Mesenchymal stem cell (in vitro differentiated cells and primary cell): ENCODE measurements at places on chromosomes 13 and 19.

DNA sequence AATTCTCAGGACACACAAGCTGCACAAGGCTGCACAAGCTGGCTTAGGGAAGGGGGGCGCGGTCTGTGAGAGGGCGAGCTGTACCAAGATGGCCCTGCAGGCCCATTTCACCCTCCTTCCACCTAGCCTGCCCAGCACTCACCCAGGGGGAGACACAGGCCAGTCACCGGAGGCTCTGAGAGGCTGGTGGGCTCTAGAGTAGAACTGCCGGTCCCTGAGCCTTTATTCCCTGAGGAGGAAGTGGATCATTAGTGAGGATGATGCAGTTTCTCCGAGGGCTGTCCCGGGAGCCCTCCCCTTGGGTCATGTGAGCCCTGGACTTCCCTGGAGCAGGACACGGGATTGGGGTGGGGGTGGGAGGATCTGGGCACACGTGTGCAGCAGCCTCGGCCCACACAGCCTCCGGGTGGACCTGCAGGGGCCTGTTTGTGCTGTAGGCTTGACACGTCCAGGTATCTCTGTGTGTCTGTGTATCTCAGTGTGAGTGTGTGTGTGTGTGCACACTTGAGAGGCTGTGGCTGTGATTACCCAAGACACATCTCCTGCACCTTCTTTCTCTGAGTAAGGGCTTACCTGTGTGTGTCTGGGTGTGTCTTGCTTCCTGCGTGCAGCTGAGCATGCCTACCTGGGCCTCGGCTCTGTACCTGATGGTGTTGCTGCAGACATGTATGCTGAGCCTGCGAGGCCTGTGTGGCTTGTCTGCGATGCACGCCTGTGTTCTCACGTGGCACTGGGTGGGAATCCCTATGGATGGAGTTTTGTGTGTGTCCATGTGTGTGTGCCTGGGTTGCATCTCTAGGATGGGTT, at the start of gene ACP5:
Gene ACP5 (minus strand): TSS at position 195 of the 807 bp plus-strand sequence. CDS start 328 bp downstream, outside the sequence.
- DNase-seq = peak; percentile 37

DNA sequence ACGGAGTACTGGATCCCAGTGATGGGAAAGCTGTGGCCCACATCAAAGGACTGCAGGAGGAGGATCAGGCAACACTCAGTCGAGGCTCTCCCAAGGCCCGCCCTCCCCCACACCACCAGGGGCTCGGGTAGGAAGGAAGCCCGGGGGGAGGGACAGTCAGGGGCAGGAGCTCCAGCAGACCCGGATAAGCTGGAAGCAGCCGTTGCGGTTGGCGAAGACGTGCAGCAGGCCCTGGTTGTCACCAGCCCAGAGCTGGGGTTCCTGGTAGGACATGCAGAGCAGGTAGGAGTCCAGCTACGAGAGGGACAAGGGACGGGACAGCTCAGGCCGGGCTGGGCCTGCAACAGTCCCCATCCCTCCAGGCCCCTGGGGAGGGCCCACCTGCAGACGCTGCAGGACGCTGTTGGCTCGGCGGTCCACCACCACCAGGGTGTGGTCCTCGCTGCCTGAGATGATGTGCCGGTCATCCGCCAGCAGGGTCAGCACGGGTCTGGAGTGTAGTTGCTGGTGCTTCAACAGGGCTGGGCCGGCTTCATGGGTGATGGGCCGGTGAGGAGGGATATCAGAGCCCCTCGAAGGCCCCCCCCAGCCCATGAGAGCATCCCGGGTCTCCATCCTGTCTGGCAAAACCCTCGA, 1.9 kb downstream of the GNG14 start:
- no peak for DNase-seq

- DNase-seq = no peak
Observed at GRCh38 chr13:56907766-56908165, 233.0 kb upstream of the PRR20A start.

DNA sequence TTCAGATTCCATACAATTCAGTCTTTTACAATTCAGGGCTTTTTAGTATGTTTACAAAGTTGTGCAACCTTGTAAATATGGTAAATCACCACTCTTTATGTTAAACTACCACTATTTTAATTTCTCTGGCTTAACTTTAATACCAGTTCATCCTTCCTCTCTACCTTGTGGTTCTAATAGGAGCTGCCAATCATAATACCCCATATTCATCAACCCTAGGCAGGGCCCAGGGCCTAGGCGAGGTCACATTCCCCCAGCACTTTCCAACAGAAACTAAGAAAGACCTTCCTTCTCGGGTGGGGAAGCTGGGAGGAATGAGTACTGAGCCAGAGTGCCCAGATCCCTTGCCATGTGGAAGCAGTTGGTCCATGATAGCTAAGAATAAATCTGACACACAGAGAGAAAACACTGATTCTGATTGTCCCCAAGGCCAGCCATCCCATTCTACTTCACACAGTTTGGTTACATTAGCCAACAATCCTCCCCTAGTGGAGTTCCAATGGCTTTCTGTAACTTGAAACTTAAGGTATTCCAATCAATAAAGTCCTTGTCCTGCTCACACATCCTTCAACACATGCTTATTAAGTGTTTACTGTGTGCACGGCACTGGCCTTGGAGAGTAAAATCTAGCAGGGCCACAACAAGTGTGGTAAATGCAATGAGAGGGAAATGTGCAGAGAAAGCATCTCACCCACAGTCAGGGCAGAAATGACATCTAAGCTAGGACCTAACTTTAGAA, 76.8 kb downstream of the NUFIP1 start:
- DNase-seq = no peak

DNA sequence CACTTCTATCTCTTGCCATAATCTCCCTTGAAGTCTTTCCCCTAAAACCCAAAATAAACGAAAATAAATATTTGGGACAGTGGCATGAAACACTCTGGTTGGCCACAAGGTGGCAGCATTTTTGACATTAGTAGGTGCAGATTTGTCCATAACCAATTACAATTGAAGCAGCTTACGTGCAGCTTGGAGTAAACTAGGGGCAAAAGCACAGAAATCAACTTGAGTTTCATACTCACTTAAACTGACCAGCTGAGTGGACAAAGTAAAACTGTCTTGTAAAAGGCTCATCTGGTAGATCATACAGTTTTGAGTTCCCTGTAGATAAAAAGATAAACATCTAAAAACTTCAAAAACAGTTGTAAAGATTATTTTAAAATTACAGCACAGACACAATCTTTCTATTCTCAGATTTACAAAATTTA, 18.8 kb downstream of the PDCD5 start:
- DNase-seq = peak; percentile 70

DNA sequence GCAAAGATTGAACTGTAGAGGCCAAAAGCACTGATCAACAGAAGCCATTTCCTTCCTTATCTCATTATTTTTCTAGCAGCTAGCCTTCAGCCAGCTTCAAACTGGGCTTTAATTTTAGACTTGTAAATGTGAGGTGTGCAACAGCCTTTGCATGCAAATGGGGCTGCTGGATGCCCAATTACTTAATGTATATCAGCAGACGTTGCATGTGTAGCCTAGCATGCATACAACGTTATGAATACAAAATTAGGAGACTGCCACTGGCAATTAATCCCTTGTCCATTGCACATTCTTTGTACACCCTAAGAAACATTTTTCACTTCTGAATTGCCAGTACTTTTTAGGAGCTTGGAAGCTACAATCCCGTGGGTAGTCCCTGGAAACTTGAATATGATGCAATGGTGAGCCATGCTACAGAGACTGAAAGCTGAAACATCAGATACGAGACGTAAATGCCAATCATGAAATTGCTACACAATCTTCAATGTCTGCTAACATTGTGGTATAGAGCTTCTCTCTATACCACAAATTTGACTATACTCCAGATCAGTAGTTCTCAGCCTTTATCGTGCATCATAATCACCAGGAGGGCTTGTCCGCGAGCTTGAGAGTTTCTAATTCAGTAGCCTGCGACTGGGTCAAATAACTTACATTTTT, 20.2 kb downstream of the EPSTI1 start:
- peak; percentile 27 for DNase-seq

- peak; percentile 18 for DNase-seq
Observed at GRCh38 chr19:39599116-39599515, 3.2 kb upstream of the LGALS13 start.

- DNase-seq = peak; percentile 30
Observed at GRCh38 chr13:28392428-28392827, 102.5 kb downstream of the FLT1 start.

GRCh38 chr19:46296722-46297461, at the start of gene HIF3A:
TSS of gene HIF3A (plus strand) at chr19:46297042. CDS start at chr19:46297077, 35 bp downstream.
- peak; percentile 91 for DNase-seq

DNA sequence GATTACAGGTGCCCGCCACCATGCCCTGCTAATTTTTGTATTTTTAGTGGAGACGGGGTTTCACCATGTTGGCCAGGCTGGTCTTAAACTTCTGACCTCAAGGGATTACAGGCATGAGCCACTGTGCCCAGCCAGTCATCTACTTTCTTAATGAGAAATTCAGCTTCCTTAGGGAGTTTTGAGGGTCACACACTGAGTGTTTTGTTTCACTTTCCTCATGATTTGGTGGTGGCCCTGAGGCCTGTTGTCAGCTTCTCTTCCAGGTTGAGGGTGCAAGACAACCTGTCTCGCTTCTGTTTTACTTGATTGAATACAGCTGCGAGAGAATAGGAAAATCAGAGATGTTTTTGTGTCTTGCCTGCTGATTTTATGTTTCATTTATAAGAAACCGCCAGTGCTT, 9.9 kb downstream of the FRY start:
- no peak for DNase-seq

DNA sequence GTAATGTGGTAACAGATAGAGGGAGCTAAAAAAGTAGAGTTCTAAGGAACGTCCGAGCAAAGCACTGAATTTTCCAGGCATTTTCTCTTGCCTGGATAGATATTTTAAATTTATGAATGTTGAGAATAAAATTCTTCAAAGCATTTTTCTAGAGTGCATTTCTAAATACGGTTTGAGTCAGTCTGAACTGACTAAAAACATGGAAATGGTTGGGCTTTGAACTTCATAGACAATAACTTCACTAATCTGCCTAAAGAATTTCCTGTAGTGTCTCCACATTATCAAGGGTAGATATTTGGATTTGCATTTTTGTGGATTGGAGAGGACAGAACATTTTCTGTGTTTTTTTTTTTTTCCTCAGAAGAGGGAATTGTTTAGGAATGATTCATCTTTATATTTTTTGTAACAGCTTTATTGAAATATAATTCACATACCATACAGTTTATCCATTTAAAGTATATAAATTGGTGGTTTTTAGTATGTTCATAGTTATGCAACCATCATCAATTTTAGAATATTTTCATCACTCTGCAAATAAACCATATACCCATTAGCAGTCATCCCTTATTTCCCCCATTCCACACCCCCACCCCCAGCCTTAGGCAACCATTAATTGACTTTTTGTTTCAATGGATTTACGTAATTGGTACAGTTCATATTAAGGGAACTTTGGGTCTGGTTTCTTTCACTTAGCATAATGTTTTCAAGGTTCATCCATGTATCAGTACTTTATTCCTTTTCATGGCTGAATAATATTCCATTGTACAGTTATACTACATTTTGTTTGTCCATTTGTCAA, 20.7 kb downstream of the GARRE1 start:
- peak; percentile 79 for DNase-seq

GRCh38 chr19:29682236-29682895, 17.1 kb downstream of the PLEKHF1 start:
- DNase-seq = no peak

DNA sequence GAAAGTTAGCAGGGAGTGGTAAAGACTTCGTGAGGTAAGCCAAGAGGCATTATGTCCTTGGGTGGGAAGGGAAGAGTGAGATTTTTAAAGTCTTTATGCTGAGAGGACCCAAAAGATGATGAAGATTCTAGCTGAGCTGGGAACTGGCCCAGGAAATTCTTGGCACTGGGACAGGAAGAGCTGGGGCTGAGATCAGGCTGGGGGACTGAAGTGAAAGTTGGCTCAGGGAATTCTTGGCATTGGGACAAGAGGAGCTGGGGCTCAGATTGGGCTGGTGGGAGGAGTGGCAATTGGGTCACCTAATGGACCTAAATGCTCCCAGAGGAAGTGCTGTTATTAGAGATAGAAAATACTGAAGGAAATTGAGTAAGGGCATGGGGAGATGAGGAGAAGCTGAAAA, 8.8 kb downstream of the SCEL start:
- peak; percentile 16 for DNase-seq

DNA sequence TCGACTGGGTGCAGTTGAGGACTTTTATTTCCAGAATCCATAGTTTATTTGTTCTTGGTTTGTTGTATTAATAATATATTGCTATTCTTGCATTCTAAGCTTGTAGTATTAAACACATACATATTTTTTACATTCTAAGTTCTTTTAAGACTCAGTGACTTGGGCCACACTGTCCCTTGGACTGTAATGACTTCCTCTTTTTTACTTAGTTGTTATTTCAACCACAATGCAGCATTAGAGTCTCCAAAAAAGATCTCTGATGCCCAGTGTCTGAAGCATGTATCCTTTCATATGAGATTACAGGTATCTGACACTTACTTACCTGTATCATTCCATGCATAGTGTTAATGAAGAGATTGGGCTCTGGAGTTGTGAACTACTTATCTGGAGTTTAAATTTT, 864.9 kb upstream of the PCDH20 start:
- DNase-seq = no peak

GRCh38 chr13:113853518-113854237, 10.2 kb downstream of the GAS6 start:
- DNase-seq = peak; percentile 51

GRCh38 chr13:60369242-60369641, 27.8 kb upstream of the TDRD3 start:
- DNase-seq = peak; percentile 9

GRCh38 chr13:114035583-114036531, 62.0 kb upstream of the C13orf46 start:
- DNase-seq = no peak

GRCh38 chr19:56964410-56964920, 123.9 kb upstream of the PEG3 start:
- DNase-seq = no peak

DNA sequence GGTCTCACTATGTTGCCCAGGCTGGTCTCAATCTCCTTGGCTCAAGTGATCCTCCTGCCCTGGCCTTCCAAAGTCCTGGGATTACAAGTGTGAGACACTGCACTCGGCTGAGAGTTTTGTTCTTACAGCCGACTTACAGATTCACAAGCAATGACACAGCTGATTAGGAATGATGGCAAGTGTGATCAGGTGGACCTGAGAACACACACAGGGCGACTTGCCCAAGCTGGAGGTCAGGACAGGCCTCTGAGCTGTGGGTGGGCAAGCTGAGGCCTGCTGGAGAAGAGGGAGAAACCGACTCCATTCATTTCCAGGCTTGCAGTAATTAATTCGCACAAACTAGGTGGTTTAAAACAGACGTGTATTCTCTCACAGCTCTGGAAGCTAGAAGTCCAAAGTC, 8.1 kb upstream of the ATG4D start:
- DNase-seq = peak; percentile 37

DNA sequence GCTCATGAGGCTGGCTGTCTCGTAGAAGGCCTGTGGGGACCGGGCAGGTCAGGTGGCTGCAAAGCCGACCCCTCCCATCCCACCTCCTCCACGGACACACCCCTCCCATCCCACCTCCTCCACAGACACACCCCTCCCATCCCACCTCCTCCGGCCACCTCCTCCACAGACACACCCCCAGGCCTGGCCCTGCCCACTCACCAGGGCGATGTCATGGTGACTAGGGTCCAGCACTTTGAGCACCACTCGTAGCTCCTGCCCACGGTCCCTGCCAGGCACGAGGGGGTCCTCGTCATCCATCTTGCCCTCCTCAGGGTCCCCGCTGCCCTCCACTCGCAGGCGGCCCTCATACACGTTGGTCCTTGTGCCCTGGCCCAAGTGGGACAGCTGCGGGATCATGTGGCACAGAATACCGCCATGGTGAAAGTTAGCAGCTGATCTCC, 18.8 kb downstream of the TYK2 start:
- no peak for DNase-seq

GRCh38 chr13:35474496-35475211, 1.8 kb downstream of the MAB21L1 start:
- peak; percentile 30 for DNase-seq
